Posterior cingulate gyrus (tissue), 11 donors: ENCODE measurements at places on chromosomes 6 and 20.

GRCh38 chr6:169212436-169212835 lies 41.2 kb downstream of the THBS2 start:
- DNase-seq, result no peak

- DNase-seq, result no peak
These were observed 448.1 kb downstream of the KIF16B start for GRCh38 chr20:16124911-16125776.

DNA sequence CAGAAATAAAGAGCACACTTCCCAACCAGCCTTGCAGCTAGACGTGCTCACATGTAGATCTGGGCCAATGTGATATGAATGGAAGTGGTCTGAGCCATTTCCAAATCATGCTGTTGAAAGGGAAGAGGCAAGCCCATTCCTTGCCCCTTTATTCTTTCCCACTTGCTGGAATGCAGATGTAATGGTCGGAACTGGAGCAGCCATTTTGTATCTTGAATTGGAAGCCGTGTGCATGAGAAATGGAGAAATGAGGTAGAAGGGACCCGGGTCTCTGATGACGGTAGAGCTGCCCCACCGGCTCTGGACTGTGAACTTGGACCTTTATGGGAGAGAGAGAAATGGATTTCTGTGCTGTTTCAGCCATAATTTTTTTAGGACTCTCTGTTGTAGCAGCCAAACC lies 54.8 kb upstream of the STX16 start:
- DNase-seq, result no peak

DNA sequence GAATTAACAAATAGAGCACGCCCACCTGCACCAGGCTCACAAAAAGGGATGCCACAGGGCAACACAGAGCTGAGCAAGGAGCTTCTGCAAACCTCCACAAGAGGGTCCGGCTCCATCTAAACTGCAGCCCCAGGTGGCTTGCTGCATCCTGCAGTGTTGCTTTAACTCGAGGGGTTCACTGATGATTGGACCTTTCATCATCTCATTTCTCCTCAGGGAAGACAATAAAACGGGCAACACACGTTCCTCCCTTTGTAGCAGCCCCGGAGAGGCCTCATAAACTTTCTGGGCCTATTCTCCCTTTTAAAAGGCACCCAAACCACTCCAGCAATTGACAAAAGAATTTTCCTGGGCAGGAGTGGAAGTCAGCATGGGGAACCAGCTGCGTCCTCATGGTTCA lies 161.5 kb upstream of the CDH4 start:
- no peak for DNase-seq

- DNase-seq, result no peak
These were observed 11.4 kb upstream of the SNX9 start for GRCh38 chr6:157811476-157812173.

GRCh38 chr6:145904868-145905267 lies 59.3 kb downstream of the SHPRH start:
- no peak for DNase-seq

GRCh38 chr6:130933712-130934200 lies 106.5 kb downstream of the SMLR1 start:
- DNase-seq, result no peak

- no peak for DNase-seq
These were observed 22.7 kb downstream of the RAMACL start for GRCh38 chr6:166563805-166564204.

GRCh38 chr6:11386323-11386722 lies 151.2 kb upstream of the TMEM170B start:
- no peak for DNase-seq

DNA sequence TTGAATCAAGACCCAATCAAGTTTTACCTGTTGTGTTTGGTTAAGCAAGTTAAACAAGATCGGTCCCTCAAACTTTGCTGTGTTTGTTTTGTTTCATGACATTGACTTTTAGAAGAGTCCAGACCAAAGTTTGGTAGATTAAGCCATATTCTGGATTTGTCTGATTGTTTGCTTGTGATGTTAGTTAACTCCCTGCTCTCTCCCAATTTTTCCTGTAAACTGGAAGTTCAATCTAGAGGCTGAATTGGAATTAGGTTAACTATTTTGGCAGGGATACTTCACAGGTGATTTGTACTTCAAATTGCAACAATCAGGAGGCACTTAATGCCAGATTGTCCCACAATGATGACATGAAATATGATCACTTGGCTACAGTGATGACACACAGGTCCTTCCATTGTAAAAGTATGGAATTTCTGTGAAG lies 13.6 kb upstream of the SH3BGRL2 start:
- no peak for DNase-seq
